Stimulated activated CD4-positive, alpha-beta T cell treated with anti-CD3 and anti-CD28 coated beads, TNF-alpha, amount 100 ng/mL, for 48 hours (primary cell): ENCODE measurements at places on chromosomes 7 and 10.

DNA sequence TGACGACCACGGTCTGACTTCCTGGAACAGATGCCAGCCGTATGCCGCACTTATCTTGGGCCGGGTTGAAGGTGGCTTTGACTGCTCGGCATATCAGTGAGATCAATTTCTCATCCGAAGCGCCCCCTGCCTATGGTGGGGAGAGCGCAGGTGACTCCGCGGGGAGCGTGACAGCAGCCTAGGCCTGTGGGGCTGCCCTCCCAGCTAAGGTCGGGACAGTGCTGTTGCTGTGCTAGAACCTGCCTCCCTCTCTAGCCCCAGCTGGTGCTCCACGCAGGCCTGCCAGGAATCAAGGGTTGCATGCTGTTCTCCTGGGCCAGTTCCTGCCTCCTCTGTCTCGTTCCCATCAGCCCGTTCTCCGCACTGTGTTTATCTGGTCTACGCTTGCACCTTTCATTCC is 49.8 kb downstream of the PODXL start:
- DNase-seq: no peak

- DNase-seq: no peak
Measured at GRCh38 chr7:33762151-33762910, 143.0 kb upstream of the BMPER start.

DNA sequence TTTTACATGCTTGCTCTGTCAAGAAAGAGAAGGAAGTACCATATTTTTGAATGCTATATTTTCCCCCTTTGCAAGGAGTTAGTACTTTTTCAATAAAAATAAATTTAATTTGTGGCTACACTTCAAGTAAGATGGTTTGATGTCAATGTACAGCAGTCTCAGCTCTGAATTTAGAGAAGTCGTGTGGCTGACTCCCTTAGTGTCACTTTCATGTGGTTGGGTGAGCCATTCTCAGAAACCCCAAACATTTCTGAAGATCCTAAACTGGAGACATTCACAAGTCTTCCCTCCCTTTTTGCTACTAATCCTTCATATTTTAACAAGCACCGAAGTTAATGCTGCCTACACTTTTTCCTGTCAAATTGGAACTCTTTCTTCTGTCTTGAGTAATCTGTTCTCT is 244.4 kb downstream of the DYNC1I1 start:
- DNase-seq: no peak

DNA sequence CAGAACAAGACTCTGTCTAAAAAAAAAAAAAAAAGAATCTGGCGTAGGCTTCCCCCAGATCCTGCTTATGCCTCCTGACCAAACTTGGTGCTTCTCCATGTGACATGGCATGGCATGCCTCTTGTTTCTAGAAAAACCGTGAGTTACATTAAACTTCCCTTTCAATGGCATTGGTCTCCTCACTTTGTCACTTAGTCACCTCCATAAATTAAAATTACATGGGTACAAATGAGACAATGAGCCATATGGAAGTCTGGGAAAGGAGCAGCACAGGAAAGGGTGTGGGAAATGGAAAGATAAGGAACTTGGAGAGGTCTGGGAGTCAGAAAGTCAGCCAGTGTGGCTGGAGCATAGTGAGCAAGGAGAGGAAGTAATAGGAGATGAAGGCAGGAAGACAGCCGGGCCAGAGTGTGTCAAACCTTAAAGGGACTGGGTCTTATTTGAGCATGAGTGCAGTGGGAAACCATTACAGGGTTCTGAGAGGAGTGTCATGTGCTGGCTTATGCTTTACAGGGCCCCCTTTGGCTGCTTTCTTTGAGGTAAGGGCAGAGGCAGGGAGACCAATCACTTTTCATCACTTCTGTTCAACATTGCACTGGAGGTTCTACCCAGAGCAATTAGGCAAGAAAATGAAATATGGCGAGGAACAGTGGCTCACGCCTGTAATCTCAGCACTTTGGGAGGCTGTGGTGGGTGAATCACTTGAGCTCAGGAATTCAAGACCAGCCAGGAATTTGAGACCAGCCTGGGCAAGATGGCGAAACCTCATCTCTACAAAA is 21.3 kb upstream of the ZMIZ2 start:
- DNase-seq: no peak

DNA sequence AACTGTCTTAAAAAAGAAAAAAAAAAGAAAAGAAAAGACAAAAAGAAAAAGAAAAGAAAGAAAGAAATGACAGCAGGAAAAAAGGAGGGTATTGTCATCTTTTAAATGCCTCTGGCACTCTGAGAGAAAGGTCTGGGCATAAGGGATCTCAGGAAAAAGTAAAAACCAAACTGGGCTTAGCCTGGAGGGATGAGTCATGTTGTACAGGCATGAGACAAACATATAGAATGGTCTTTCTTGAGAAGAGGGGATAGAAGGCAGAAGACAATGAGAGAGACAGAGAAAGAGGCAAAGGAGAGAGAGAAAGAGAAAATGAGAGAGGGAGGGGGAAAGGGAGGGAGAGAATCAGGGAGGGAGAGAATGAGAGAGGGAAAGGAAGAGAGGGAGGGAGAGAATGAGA is 32.3 kb upstream of the KCNMA1 start:
- no peak for DNase-seq

DNA sequence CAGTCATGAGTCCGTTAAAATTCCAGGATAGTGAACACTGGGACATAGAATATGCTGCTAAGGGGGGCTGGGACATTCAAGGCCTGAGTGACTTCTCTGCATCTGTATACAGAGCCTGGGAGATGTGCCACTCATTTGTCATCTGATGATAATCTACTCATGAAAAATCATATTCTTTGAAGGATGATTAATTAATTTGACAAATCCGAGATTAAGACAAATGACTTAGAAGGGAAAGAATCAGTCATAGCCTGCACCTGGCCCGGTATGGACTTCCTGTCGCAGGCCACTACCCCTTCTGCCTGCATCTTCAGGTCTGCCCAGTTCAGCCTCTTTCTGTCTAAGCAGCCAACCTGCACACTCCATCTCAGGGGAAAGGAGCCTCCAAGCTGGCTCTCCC is 18.8 kb upstream of the FAM170B start:
- DNase-seq: no peak

GRCh38 chr10:119981826-119982225 is 89.3 kb downstream of the SEC23IP start:
- no peak for DNase-seq

DNA sequence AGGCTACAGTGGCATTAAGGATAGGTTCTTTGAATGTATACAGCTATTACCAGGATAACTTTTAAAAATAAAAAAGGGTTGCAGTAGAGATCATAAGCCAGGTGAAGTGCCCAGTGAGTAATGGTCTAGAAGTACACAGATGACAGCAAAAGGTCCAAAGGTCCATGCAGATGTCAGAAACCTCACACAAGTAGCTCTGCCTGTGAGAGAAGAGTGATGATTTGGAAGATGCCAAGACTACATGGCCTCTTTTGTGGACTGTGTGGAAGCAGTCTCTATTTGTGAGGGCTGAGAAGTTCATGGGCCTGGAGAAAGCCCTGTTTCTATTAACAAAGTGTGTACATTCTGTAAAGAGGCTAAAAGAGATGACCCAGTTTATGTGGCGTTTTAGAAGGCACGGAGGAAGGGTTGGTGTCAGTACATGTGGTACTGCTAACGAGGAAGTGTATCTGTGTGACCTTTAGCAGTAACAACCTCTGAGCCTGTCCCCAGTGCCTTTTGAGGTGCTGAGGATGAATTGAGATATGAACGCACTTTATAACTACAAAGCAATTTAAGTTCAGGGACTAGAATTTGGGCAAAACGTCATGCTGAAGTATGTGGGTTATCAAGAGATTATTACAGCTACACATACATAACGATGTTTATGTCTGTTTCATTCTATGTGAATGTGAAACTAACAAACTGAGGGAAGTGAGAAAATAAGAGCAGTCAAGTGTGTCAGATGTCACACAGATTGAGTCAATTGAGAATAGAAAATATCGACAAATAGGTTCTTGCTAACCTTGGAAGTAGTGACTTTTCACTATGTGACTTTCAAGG is 7.6 kb downstream of the CYCS start:
- DNase-seq: no peak

GRCh38 chr10:109966961-109967738 is 40.6 kb upstream of the ADD3 start:
- DNase-seq: no peak
